ENCODE measurements at places on chromosomes 7 and 10. TPM values are rescaled to one million over a fixed set of nuclear protein-coding genes. Genes with fewer than 3 reads are reported as not detected.

Gene MMP21
- 0.17 TPM for polyA plus RNA-seq

Gene ZNF862
- 22.0 TPM for polyA plus RNA-seq

Gene SFR1
- polyA plus RNA-seq, result 6.7 TPM

Gene SPDYE1
- 0.33 TPM for polyA plus RNA-seq

Gene GSTO2
- 5.6 TPM for polyA plus RNA-seq

Gene C10orf53
- polyA plus RNA-seq, result not detected

Gene MSS51
- 2.4 TPM for polyA plus RNA-seq

Gene CCL26
- not detected for polyA plus RNA-seq

Gene PVRIG
- polyA plus RNA-seq, result 13.5 TPM

Gene UROS
- 86.4 TPM for polyA plus RNA-seq

Gene PCDH15
- polyA plus RNA-seq, result 35.8 TPM

Gene TMEM176B
- polyA plus RNA-seq, result 21.7 TPM

Gene TECPR1
- polyA plus RNA-seq, result 37.9 TPM
